ENCODE measurements at places on chromosomes 16 and 17. TPM values are rescaled to one million over a fixed set of nuclear protein-coding genes. Genes with fewer than 3 reads are reported as not detected.

DNA sequence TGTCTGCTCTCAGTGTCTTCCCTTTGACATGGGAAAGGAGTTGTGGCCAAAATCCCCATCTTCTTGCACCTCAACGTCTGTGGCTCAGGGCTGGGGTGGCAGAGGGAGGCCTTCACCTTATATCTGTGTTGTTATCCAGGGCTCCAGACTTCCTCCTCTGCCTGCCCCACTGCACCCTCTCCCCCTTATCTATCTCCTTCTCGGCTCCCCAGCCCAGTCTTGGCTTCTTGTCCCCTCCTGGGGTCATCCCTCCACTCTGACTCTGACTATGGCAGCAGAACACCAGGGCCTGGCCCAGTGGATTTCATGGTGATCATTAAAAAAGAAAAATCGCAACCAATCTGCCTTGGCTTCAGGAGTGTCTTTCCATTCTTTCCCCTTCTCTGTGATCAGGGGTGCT is 918 bp upstream of the MRM1 start:
- DNase-seq = no peak

DNA sequence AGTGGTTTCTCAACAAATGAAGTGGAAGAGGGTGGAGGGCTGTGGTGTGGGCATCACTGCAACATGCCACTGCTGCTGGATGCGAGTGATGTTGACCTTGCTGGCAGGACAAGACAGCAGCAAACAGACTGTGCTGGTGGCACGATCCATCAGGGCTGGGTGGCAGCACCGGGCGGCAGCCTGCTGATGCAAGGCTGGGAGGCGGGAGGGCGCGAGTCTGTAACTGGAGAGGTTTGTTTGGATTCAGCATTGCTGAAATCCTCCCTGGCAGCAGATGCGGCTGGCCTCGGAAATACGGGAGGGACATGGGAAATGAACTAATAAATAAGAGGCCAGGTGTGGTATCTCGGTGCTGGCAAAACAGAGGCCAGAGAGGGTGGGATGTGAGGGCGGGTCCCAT is 224.2 kb downstream of the ENGASE start:
- peak; percentile 53 for DNase-seq

- DNase-seq = no peak
Observed at GRCh38 chr17:7249214-7249613, 2.3 kb downstream of the CTDNEP1 start.

- DNase-seq = no peak
Observed at GRCh38 chr16:51439271-51439670, 288.2 kb upstream of the SALL1 start.

DNA sequence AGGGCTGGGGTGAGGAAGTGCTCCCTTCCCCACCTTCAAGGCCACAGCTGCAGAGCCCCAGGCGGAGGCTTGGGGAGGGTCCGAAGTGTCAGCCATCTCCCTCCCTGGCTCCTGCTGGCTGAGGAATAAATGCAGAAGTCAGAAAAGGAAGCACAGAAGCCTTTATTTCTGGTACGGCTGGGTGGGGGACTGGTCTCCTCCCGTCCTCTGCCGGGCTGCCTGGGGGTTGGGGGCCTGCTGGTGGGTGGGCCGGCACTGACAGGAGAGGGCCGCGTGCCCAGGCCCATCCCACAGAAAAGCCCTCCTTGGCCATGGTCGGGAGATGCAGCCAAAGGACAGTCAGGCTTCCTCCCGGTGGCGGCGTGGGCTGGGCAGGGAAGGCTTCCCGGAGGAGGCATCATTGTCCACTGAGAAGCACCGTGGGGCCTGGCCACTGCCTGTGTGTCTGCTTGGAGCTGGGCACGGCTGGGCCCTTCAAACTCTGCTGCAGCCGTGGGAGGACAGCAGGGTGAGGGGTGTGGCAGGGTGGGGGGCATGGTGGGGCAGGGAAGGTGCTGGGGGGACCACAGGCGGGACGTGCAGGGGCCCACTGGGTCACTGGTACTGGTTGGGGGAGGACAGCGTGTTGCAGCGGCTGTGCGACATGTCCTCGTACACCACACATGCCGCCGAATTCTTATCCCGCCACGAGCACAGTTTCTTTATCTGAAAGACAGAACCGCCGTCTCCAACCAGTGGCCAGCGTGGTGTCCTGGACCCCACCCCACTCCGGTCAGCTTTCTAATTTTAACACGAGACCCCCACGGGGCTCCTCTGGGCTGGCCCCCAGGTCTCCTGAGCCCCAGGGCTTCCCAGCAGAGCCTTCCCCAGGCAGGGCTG is 2.4 kb downstream of the CD7 start:
- DNase-seq = no peak

GRCh38 chr17:60960398-60961065 is 282.9 kb downstream of the BCAS3 start:
- DNase-seq = no peak

Gene KRTAP4-5
- not detected for polyA plus RNA-seq

Gene SMIM22
- polyA plus RNA-seq = 74.2 TPM

Gene TNP2
- polyA plus RNA-seq = not detected

Gene ZNF213
- polyA plus RNA-seq = 5.6 TPM
